ENCODE measurements at places on chromosomes 16 and 17. TPM values are rescaled to one million over a fixed set of nuclear protein-coding genes. Genes with fewer than 3 reads are reported as not detected.

NOL3 gene
- 7.0 TPM for total RNA-seq

CCL4L2 gene
- 0.42 TPM for total RNA-seq

TBC1D3C gene
- not detected for total RNA-seq

SERPINF2 gene
- total RNA-seq, result 0.22 TPM

C17orf107 gene
- total RNA-seq, result 0.42 TPM

KRT222 gene
- total RNA-seq, result not detected

FOXC2 gene
- 0.11 TPM for total RNA-seq

ABCC12 gene
- not detected for total RNA-seq

DGKE gene
- 9.5 TPM for total RNA-seq

ASGR1 gene
- 0.58 TPM for total RNA-seq

SMIM36 gene
- not detected for total RNA-seq

TMEM208 gene
- total RNA-seq, result 46.5 TPM

FBF1 gene
- total RNA-seq, result 10.6 TPM

MILR1 gene
- 4.1 TPM for total RNA-seq

LGALS9B gene
- total RNA-seq, result not detected

TBX2 gene
- 0.13 TPM for total RNA-seq

PYY gene
- total RNA-seq, result not detected

KRT17 gene
- not detected for total RNA-seq

CCDC200 gene
- not detected for total RNA-seq

MAPT gene
- total RNA-seq, result 1.1 TPM

KREMEN2 gene
- 8.2 TPM for total RNA-seq

KRTAP2-1 gene
- total RNA-seq, result not detected

MGAT5B gene
- total RNA-seq, result 0.16 TPM

CDT1 gene
- 178 TPM for total RNA-seq

TMIGD1 gene
- total RNA-seq, result not detected

CLEC18C gene
- total RNA-seq, result 0.62 TPM

PRR35 gene
- total RNA-seq, result 0.18 TPM

KRT33B gene
- not detected for total RNA-seq

ZNF785 gene
- total RNA-seq, result 11.6 TPM

CLEC19A gene
- not detected for total RNA-seq

ALOX12B gene
- total RNA-seq, result not detected

RUNDC3A gene
- not detected for total RNA-seq

SLC5A11 gene
- not detected for total RNA-seq

NOB1 gene
- 117 TPM for total RNA-seq

TNP2 gene
- not detected for total RNA-seq

KRTAP2-2 gene
- not detected for total RNA-seq

CPHXL2 gene
- total RNA-seq, result not detected

IGFBP4 gene
- total RNA-seq, result 99.8 TPM

NXPH3 gene
- 0.13 TPM for total RNA-seq

SLC52A1 gene
- total RNA-seq, result not detected

NF1 gene
- 41.9 TPM for total RNA-seq

TP53TG3F gene
- 0.84 TPM for total RNA-seq

ABCC6 gene
- not detected for total RNA-seq

ITGB3 gene
- 0.92 TPM for total RNA-seq

GNAO1 gene
- 0.42 TPM for total RNA-seq

HCRT gene
- total RNA-seq, result not detected

KRTAP3-1 gene
- not detected for total RNA-seq

KRT20 gene
- total RNA-seq, result 0.44 TPM

ASGR2 gene
- not detected for total RNA-seq

ADORA2B gene
- 10.7 TPM for total RNA-seq

NPIPA2 gene
- 4.5 TPM for total RNA-seq

CEMP1 gene
- total RNA-seq, result not detected

RND2 gene
- total RNA-seq, result 1.8 TPM

PPP1R27 gene
- 2.3 TPM for total RNA-seq

TBC1D3 gene
- total RNA-seq, result 1.9 TPM

COPS3 gene
- total RNA-seq, result 119 TPM

LYRM9 gene
- 1.8 TPM for total RNA-seq

KLHDC4 gene
- total RNA-seq, result 62.8 TPM

SOX9 gene
- 0.04 TPM for total RNA-seq
